HT1080 (cell line): ENCODE measurements at places on chromosomes 2 and 18. TPM values are rescaled to one million over a fixed set of nuclear protein-coding genes. Genes with fewer than 3 reads are reported as not detected.
A peak's percentile ranks its signal among the peaks of the same experiment; 100 is the strongest.

Gene DYSF
- 2.3 and 3.7 TPM in 2 replicates for total RNA-seq

Gene RTKN
- total RNA-seq: 15.8 and 21.1 TPM in 2 replicates

Gene PSMA8
- total RNA-seq: not detected in 2 replicates

DNA sequence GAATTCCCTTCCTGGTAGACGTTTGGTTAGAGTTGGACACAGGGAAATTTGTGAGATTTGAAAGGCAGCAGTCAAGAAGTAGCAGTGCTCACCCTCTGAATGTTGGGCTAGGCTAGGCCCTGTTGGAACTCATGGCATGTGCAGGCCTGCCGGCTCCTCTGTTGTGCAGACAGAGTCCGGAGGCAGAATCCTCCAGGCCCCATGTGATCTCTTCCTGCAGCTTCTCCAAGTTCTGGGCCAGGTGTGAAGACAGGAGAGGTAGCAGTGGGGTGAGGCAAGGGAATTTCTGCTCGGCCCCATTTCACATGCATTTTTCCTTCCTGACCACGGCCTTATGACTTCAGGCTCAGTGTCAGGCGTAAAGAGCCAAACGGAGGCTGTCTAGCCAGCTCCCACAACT, 36.9 kb upstream of the RAB31 start:
- no peak for DNase-seq

DNA sequence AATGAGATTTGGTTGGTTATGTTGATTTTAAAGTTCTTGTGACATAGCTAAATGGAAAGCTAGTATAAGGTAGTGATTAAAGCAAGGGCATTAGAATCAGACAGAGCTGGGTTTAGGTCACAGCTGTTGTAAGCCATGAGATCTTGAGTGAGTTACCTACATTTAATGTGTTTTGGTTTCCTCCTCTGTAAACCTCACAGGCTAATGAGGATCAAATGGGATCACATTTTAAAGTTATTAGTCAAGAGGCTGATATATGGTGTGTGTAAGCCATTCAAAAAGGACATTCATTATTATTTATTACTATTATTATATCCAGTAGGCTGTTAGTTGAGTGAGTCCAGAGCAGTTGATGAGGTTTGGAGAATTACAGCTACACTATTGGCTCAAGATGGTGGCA, 416.2 kb downstream of the IRS1 start:
- DNase-seq: no peak

DNA sequence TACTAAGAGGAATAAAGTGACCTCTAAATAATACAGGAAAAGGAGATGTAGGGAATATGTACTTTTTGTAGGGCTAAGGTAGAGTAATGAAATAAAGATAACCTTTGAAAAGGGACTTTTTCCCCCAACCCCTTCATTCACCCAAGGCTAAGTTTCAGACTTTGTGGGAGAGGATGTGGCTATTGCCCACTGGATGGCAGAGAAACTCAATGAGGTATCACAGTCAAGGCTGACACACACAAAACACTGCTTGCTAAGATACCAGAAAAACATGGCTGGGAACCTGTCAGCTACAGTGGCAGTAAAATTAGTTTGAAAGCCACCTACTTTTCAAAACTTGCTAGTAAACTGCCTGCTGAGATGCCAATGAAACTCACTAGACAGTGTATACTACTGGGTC, 158.8 kb upstream of the WDSUB1 start:
- DNase-seq: no peak

- DNase-seq: no peak
Observed at GRCh38 chr18:3821524-3821923, 371.6 kb downstream of the TGIF1 start.

- no peak for DNase-seq
Observed at GRCh38 chr2:68809324-68810240, 61.6 kb downstream of the BMP10 start.

- DNase-seq: no peak
Observed at GRCh38 chr18:10188971-10189810, 265.2 kb upstream of the APCDD1 start.

DNA sequence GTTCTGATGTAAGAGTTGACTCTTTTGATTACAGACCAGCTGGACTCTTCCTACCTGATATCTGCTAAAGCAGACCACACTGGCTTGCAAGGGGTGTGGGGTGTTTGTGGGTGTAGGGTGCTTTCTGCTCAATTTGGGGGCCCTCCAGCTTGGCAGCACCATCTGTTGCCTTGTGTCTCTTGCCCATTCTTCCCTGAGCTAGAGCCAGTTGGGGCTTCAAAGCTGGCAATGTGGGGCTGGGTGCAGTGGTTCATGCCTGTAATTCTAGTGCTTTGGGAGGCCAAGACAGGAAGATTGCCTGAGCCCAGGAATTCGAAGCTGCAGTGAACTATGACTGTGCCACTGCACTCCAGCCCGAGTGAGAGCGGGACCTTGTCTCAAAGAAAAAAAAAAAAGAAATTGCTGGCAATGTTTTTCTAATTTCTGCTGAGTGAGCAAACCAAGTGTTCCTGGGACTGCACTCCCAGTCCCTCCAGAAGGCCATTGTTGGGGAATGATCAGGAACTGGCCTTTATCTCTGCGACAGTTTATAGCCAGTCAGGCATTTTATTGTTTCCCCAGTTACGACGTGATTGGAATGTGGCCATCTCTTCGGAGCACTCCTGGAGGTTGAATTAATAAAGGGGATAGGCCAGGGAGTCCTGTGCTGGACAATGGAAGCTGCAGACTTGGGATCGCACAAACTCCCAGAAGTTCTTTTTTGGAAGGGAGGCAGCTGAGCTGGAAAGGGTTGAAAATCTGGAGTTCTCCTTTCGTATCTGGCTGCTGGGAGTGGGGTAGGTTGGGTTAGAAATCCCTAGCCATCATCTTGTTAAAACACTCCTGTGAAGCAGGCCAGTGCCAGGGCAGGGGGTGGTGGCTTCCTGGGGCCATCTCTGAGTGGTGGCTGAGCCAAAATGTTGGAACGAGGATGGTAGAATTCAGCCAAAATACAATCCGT, 57.2 kb downstream of the LIPG start:
- DNase-seq: no peak

- DNase-seq: no peak
Observed at GRCh38 chr2:173891315-173892037, 73.7 kb downstream of the SP3 start.

GRCh38 chr18:36096955-36097354, 29.6 kb upstream of the RPRD1A start:
- DNase-seq: no peak

DNA sequence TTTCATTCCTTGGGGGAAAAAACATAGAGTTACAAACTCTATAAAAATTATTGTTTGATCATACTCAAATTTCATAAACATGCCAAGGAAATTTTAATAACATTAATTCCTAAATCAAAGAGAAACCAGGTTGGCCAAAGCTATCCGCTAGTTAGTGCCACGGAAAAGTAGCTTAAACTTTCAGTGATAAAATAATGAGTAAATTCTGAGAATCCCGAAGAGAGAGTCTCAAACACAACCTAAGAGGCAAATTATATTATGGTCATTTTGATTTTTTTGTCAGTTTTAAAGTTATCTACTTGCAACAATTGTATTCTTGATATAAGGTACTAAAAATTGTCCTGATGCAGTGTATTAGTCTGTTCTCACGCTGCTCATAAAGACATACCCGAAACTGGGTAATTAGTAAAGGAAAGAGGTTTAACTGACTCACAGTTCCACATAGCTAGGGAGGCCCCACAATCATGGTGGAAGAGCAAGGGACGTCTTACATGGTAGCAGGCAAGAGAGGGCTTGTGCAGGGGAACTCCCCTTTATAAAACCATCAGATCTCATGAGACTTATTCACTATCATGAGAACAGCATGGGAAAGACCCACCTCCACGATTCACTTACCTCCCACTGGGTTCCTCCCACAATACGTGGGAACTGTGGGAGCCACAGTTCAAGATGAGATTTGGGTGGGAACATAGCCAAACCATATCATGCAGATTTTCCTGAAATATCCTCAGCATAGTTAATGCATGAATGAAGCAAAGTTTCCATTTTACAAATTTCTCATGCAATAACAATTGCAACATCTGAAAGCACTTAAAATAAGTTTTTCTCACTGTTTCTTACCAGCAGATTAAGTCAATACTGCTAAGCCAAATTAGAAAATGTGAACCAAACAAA, 205.9 kb upstream of the STK17B start:
- DNase-seq: no peak

- DNase-seq: no peak
Observed at GRCh38 chr2:197878792-197879191, 74.4 kb downstream of the PLCL1 start.

DNA sequence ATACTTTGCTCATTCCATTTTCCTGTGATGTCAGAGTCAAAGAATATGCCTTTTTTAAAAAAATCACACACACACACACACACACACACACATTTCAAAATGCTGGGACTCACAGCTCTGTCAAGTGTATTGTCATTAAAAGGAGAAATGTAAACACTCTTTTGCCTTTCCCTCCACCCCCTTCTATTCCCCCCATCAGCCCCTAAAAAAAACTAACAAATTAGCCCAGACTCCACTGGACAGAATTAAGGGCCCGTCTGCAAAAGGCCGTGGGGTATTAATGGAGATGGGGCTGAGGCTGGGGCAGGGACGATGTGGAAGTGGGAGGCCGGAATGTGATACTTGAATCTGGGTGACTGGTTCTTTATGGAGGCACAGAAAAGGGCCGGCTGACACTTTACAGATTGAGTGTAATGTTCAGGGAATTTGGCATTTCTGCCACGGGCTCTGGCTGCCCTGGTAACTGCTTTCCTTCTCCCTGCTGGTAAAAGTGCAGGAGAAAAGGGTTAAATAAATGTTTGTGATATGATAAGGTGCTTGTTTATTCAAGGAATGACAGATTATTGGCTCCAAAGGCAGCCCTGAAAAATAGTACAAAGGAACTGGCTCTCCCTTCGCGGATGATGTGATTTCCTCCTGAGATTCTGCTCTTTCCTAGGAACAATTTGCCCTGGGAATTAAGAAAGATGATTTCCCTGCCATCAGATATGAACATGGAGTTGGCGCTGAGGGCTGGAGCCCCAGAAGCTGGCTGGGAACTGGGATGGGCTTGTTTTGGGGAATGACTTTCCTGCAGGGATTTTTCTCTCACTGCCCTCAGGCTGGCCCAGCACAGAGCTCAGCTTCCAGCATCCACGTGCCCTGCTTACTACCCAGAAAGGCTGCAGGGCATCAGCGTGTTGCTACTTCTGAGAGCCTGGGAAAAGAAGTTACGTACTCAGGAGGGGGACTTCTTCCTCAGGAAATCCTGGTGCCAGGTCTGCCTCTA, 52.8 kb upstream of the CTAGE1 start:
- DNase-seq: no peak

DNA sequence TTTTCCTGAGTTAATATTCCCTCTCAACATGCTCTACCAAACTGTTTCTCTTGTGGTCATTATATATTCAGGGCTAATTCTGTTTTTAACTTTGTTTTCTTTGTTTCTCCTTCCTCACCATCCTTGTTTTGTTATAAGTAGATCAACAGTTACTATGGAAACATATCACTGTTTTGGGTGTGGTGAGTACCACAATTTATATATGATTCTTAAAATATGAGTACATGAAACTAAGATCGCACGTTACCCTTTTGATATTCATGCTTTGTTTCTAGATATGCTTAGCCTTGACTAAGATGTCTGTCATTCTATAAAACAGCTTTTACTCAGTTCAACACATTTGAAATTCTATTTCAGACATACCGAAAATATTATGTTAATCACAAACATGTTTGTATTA, 232.3 kb upstream of the ITGA4 start:
- no peak for DNase-seq

DNA sequence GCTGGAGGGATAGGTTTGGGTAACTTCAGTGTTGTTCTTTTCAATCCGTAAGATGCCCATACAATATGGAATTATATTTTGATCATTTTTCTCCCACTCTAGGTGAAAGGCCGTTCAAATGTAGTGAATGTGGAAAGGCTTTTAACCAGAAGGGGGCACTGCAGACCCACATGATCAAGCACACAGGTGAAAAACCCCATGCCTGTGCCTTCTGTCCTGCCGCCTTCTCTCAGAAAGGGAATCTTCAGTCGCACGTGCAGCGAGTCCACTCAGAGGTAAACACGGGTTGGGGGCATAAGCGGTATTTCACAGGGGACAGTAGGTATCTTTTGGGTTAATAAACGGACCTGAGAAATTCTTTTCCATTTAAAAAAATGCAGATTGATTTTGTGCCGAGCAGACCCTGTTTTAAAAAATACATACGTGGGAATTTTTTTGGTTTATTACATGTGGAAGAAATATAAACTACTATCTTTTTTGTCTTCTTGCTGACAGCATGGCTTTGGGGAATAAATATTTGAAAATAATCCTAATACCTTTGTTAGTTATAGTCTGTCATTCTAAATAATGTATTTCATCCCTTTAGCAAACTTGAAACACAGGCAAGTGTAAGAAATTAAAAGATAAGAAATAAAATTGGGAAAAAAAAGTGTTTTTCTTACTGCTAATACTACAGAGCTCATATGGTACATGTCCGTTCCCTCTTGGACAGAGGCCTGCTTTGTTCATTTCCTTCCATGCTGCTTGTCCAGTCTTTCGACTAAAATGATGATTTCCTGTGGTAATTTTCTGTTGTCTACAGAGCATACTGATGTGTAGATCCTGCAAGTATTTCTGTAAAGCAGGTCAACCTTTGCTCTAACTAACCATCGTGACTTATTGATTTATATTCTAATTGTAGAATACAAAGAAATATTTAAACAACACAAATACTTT, 53.3 kb downstream of the ZNF236 start:
- DNase-seq: peak; percentile 39

- DNase-seq: no peak
Observed at GRCh38 chr2:101140978-101141655, 10.1 kb downstream of the TBC1D8 start.

GRCh38 chr2:20397811-20398447, 47.3 kb upstream of the PUM2 start:
- no peak for DNase-seq

DNA sequence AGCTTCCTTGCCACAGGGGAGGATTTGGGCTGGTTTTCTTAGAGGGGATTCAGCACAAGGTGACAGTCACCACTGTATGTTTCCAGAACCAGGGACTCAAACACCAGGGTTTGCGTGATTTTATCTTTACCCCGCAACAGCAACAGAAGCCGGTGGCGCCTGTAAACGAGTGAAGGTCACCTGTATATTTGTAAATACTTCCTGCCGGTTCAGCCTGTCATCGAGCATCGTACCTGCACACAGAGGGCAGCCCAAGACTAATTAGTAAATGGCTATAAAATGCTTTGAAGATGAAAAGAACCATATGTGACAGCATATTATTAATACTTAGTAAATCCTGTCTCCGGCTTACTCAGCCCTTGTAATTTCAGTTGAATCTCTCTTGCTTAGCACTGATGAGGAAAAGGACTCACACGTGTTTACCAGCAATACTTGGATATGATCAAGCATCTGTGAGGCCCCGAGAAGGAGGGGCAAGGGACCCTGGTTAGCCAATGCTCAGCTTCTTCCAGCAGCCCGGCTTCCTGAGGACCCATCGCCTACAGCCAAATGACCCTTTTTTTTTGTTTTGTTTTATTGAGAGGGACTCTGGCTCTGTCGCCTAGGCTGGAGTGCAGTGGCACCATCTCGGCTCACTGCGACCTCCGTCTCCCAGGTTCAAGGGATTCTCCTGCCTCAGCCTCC, 51.3 kb upstream of the FOSL2 start:
- no peak for DNase-seq

- no peak for DNase-seq
Observed at GRCh38 chr2:22359071-22359672, 1025.8 kb upstream of the KLHL29 start.

GRCh38 chr2:133817680-133818566, 249.7 kb upstream of the NCKAP5 start:
- DNase-seq: peak; percentile 98
